ENCODE measurements at places on chromosomes 4 and X.

DNA sequence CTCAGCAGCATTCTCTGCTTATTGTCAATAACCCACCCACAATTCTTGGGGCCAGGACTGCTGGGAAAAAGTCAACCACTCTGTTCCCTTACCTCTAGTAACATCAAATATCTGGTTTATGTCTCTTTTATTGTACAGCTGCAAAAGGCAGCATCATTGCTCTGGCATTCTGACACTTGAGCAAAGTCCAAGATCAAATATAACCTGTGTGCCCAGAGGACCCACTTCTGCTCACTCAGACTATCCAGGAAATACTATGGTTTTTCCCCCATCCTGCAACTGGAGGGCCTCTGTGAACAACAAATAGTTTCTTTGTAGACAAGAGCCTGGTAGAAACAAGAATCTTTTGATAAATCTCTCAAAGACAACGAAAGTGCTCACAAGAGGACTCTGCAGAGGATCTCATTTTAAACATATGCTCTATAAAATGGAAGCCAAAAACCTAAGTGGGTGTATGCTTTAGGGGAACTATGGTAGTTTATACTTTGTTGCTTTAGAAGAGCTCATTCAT is 154.7 kb downstream of the RAB28 start:
- peak; percentile 4 for DNase-seq

DNA sequence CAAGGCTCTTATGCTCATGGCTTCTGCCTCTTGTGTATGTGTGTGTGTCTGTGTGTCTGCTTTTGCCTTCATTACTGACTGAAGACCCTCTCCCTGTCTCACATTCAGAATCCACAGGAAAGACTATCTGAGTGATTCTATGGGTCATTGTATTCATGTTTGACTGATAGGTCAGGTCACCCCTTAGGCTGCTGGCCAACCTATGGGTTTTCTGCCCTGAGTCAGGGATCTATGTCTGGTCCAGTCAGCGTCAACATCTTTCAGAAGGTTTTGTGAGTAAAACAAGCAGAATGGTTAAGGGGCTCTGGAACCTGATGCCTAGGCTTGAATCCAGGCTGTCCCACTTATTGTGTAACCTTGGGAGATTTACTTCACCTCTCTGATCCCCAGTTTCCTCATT is 30.5 kb downstream of the NHSL2 start:
- DNase-seq, result no peak

DNA sequence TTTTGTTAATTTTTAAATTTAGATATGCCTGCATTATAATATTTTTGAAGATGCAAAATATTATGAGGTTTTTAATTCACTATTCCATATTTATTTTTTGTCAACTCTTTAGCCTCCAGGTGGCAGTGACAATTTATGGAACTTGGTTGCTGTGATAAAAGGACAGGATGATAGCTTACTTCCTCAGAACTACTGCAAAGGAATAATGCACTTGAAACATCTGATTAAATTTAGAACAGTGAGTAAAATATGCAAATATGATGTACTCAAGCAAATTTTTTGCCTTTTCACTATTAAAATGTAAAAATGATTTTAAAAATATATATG is 45.1 kb downstream of the SPATA4 start:
- peak; percentile 14 for DNase-seq

- no peak for DNase-seq
Measured at GRCh38 chr4:100569196-100569595, 51.4 kb upstream of the EMCN start.

DNA sequence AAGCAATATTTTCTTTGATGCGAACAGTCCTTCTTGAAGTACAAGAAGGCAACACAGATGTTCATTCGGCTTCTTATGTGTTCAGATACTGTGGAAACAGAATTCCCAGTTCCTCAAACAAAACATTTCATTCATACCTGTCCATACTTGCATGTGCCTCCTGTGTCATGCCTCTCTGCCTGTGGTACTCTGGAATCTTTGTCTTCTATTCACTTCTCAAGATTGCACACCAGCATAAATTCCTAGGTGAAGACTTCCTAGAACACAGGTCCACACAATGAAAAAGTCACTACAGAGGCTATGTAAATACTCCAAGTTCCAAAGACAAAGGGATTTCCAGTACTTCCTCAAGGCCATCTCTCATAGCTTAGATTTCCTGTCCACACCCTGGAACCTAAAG is 367.2 kb downstream of the AFF2 start:
- no peak for DNase-seq

DNA sequence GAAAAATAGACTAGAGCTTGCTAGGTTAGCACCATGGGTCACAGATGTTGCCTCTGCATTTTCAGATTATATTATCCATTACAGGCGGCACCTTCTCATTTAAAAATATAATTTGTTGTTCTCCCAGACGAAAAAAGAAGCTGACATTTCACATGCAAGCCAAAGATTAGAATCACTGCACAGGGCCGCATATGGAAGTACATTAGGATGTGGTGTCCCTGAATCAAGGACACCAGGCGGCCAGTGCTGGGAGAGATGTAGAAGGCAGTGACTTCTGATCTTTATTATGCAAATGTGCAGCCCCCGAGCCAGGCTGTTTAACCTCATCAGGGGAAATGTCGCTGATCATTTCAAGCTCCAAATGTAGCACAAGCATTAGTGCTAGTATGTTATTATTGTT is 22.8 kb downstream of the REELD1 start:
- DNase-seq, result no peak

- peak; percentile 42 for DNase-seq
Measured at GRCh38 chr4:102761296-102761701, 531 bp upstream of the MANBA start.

DNA sequence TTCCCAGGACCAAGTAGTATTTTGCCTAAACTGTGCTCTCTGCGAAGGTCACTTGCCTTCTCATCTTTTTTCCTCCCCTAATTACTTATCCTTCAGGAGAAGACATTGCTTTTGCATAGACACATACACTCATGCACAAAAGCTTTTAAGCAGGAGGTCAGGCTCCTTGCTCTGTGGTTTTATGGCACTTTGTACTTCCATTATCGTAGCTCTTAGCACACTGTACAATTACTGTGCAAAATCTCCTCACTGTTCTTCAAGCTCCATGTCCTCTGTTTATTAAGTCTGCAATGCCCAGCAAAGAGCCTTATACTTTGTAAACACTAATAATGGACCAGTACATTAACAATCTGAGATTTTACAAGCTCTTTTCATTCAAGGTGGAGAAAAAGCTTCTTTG is 188.4 kb upstream of the GNPDA2 start:
- DNase-seq, result no peak

GRCh38 chr4:131408102-131408501 is 1741.0 kb upstream of the PCDH10 start:
- no peak for DNase-seq

- no peak for DNase-seq
Measured at GRCh38 chr4:91447168-91447567, 856.6 kb upstream of the GRID2 start.

- no peak for DNase-seq
Measured at GRCh38 chr4:87354168-87355102, 31.8 kb upstream of the HSD17B13 start.

DNA sequence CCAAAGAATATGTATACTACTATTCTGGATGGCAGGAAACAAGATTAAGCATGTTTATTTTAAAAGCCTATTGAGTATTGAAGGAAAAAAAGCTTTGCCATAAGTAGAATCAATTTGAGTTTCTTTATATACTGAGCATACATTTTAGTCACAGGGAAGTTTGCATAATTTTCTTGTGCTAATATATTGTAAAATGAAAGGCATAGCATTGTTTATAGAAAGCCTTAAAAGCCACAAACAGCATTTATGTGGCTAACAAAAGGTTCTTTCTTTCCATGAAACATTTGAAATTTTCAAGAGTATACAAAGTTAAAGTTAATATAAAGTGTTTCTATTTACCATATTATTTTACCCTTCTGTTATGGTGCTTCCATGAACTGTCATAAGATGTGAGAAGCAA is 1133.8 kb upstream of the PCDH10 start:
- no peak for DNase-seq

- no peak for DNase-seq
Measured at GRCh38 chrX:136738049-136738729, 42.5 kb downstream of the ARHGEF6 start.

- DNase-seq, result no peak
Measured at GRCh38 chr4:106019771-106020170, 124.5 kb downstream of the NPNT start.

DNA sequence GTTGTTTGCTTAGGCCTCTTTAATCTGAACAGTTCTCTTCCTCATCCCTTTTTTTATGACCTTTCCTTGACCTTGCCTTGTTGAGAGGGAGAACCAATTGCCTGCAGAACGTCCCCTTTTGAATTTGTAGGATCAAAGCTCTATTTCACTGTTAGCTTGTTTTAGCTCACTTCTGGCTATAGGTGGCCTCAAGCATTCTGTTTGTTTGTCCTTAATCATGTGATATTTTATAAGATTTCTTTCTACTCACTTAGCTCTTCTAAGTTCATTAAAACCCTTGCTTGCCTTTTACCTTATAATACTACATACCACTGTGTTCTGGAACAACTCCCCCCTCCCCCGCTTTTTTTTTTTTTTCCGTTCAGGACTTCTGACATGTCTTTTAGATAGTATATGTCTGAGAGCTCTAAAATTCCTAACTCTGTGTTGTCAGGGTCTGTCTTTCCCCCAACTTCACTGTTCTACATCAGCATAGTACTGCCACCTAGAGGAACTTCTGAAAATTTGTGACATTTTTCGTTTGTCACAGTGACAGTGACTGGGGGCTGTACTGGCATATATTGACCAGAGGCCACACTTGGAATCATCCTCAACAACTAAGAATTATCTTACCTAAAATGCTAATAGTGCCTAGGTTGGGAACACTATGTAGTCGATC is 128.5 kb downstream of the LARP7 start:
- no peak for DNase-seq

DNA sequence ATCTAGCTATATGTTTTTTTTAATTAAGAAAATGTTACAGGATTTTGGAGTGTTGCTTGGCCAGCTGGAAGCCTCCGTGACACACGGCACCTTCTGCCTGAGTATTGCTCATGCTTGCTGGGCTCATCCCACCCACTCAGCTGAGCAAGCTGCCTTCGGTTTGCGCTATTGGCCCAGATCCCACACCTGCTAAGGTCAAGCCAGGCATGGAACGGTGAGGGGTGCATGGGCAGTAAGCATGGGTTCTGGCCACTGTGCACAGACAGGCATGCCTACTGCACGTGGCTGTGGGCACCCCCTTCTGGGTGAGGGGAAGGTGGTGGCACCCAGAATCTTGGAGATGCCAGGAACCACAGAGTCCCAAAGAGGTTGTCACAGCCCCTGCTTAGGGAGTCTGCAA is 1178.4 kb upstream of the PCDH7 start:
- no peak for DNase-seq

DNA sequence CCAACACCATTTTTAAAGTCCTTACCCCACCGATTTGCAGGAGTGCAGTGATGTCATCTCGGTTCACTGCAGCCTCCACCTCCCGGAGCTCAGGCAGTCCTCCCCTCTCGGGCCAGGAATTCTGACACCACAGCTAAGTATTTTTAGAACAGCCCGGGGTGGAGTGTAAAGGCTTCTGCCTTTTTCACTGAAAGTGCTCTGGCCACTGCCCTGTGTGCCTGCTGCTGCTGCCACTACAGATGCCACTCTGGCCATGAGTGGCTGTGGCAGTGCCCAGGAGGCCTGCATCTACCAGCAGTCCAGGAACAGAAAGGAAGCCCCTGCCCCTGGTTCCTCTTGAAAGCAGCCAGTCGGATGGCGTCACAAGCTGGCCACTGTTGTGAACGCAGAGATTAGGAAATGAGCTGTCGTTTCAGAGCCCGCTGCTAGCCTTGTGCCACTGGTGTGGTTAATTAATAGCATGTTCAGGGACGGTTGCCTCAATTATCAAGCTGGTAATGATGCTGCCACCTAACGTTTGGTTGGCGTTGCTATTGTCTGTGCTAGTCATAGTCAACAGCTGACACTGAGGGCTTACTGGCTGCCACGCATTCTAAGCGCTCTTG is 23.6 kb upstream of the TBC1D14 start:
- peak; percentile 92 for DNase-seq

GRCh38 chr4:156408749-156409148 is 455.1 kb upstream of the CTSO start:
- DNase-seq, result no peak

GRCh38 chr4:172188248-172188988 is 375.2 kb downstream of the GALNTL6 start:
- DNase-seq, result no peak

- DNase-seq, result no peak
Measured at GRCh38 chr4:127256500-127256899, 376.3 kb upstream of the INTU start.

- DNase-seq, result no peak
Measured at GRCh38 chrX:132748909-132749308, 209.5 kb downstream of the HS6ST2 start.

DNA sequence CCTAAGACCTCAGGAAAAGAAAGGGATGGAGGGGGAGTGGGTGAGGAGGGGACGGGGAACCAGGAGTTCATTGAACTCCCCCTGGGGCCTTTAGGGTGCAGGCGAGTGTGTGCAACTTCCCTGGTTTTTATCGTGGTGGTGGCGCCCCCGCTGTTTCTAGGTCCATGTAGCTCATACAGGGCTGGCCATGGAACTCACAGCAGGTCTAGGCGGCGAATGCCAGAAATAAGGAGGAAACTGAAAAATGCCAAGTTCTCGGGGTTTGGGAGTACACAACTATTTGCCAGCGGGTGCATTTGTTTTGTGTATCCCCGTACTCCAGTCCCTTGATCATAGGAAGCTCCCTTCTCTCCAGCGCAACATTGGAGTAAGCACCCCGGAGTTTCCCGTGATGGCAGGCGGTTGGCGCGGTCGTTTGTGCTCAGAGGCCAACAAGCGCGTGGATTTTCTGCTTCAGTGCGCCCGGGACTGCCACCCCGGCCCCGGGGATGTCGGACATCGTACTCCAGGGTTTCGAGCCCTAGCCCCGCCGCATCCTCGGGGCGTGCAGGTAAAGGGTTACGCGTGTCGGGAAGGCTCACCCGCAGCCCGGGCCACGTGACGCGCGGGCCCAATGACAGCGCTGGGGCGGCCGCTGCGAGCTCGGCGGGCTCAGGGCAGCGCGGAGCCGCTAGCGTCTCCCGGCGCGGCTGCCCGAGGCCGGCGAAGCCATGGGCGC is 208.9 kb downstream of the NWD2 start:
- peak; percentile 55 for DNase-seq

DNA sequence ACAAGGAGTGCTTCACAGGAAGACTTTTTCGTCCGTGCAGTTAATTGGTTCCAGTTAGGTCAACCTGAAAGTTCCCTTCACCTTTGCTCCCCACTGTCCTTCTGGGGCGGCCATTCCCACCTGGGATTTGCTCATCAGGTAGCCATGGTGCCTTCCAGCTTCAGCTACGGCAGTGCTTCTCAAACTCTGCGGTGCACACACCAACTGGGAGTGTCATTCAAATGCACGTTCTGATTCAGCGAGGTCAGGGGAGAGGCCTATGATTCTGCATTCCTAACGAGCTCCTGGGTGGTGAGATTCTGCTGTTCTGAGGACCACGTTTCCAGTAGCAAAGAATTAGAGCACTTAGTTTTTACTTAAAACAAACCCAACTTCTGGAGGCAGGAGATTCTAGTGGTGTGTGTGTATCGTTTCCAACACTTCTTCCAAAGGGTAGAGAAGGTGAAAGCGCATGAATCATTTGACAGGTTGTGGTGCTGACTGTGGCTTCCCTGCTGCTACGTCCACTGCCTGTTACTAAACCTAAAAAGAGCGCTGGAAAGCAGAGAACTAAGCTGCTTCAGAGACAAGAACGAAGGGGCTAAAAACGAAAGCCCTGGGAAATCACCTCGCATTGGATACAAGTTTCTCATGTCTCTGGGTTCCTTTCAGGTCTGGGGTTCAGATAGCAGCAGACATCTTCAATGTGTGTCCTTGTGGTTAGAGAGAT is 4.7 kb upstream of the HELT start:
- DNase-seq, result no peak

- DNase-seq, result no peak
Measured at GRCh38 chrX:143994206-143994605, 110.3 kb downstream of the UBE2NL start.
